ENCODE measurements at places on chromosomes 1 and 21. TPM values are rescaled to one million over a fixed set of nuclear protein-coding genes. Genes with fewer than 3 reads are reported as not detected.
A peak's percentile ranks its signal among the peaks of the same experiment; 100 is the strongest.

DNA sequence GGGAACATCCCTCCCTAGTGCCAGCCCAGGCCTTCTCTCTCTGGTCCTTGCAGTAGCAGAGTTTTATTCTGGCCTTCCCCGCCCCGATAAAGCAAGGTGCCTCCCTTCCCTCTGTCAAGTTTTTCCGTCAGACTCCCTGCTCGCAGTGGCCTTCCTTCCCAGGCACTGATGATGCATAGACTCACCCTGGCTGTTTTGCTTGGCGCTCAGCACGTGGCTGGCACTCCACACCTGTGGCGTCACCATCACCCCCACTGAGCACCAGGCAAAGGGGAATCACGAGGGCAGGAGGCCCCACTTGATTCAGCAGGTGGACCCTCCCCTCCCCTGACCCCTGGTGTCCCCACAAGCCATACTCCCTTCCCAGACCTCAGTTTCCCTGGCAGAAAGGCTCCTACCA lies 7.4 kb downstream of the SLC26A9 start:
- H3K27ac ChIP-seq = no peak overlapping the region
- no peak for DNase-seq
- H3K27me3 ChIP-seq = no peaks in the 10 kb centered on the region

- H3K4me1 ChIP-seq = no peaks in the 10 kb centered on the region
- H3K36me3 ChIP-seq = no peaks in the 10 kb centered on the region
- no peaks in the 10 kb centered on the region for H3K27me3 ChIP-seq
- no peak overlapping the region for H3K27ac ChIP-seq
Measured at GRCh38 chr1:248792342-248792741, 33.4 kb downstream of the SH3BP5L start.

GRCh38 chr1:29516063-29516820 lies 279.9 kb downstream of the PTPRU start:
- H3K4me3 ChIP-seq = no peak overlapping the region
- no peak for DNase-seq
- H3K27ac ChIP-seq = no peak overlapping the region
- peaks cover 4% of the 10 kb centered on the region for H3K4me1 ChIP-seq
- H3K36me3 ChIP-seq = no peaks in the 10 kb centered on the region
- peaks cover 7% of the 10 kb centered on the region for H3K27me3 ChIP-seq

- no peaks in the 10 kb centered on the region for H3K27me3 ChIP-seq
- H3K36me3 ChIP-seq = no peaks in the 10 kb centered on the region
- no peaks in the 10 kb centered on the region for H3K4me1 ChIP-seq
- DNase-seq = no peak
- no peak overlapping the region for H3K4me3 ChIP-seq
Measured at GRCh38 chr1:193726722-193727121, 540.3 kb upstream of the B3GALT2 start.

DNA sequence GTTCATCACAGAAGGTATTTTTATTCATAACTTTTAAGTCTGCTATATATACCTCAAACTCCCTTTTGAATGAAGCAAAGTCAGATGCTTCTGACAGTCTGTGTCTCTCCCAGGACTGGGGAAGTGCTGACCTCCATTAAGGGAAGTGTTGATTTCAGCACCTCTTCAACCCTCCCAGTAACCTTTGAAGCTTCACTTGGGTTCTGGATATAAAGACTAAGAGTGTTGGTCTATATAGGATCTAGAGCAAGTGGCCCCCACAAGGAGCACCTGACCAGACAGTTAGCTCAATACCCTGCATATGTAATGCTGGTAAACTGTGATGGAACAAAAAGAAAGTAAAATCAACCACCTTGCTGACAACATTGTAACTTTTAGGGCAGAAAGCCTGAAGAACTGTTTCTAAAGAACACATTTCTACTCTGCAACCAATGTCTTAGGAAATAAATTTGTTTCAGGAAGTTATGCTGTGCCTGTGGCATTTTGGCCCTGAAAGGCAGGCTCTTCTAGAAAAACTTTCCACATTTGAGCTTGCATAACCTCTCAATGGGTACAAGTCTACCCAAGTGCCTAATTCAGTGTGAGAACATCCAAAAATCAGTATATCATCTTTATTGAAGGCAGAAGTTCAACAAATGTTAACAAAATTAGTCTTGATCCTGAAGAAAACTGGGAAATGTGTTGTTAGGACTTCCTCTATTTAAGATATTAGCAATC lies 865 bp upstream of the PTPN22 start:
- H3K27me3 ChIP-seq = no peaks in the 10 kb centered on the region
- H3K36me3 ChIP-seq = no peaks in the 10 kb centered on the region
- no peak overlapping the region for H3K4me3 ChIP-seq
- H3K27ac ChIP-seq = no peak overlapping the region
- no peaks in the 10 kb centered on the region for H3K4me1 ChIP-seq

DNA sequence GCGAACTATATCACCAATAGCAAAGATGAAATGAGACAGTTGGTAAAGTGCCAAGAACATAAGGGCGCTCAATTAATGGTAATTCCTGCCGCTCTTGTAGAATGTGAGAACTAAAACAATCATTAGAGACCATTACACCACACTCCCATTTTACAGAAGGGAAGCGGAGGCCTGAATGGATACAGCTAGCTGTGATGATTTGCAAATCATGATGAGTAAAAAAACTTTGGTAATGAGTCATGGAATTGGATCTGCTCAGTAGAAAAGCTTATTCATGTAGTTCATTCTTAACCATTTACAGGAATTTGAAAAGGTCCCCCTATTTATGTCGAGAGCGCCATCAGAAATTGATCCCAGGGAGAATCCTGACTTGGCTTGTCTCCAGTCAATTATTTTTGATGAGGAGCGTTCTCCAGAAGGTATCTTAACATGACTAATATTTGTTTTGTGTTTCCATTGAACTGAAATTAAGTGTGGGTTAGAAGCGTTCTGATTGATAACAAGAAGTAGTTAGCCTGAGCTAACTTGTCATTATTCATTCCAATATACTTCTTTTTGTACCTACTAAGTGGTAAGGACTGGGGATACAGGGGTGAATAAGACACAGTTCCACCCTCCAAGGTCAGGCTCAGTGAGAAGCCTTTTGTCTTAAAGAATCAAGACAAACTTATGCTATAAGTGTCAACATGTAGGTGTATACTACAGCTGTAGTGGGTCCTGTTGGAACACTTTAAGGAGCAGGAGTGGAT lies 812 bp downstream of the TTC4 start:
- peak overlapping the region; percentile 87 for H3K4me3 ChIP-seq
- H3K27me3 ChIP-seq = peaks cover 17% of the 10 kb centered on the region
- H3K36me3 ChIP-seq = peaks cover 10% of the 10 kb centered on the region

GRCh38 chr1:70071601-70072000 lies 133.8 kb downstream of the LRRC40 start:
- DNase-seq = no peak
- no peaks in the 10 kb centered on the region for H3K36me3 ChIP-seq
- H3K4me3 ChIP-seq = no peak overlapping the region
- no peaks in the 10 kb centered on the region for H3K4me1 ChIP-seq

Gene GPR89B
- total RNA-seq = 22.7 TPM

Gene CELA3B
- total RNA-seq = not detected
